GM12878 (cell line): ENCODE measurements at places on chromosomes 2 and 18. TPM values are rescaled to one million over a fixed set of nuclear protein-coding genes. Genes with fewer than 3 reads are reported as not detected.

CNGA3 gene
- total RNA-seq = not detected in 2 replicates

HNMT gene
- 0.43 TPM in 1 of 2 replicates, not detected in the other for total RNA-seq

NAPG gene
- total RNA-seq = 22.4 and 23.7 TPM in 2 replicates

RNF125 gene
- 3.9 and 4.1 TPM in 2 replicates for total RNA-seq

GRCh38 chr2:240322991-240323390 lies 112.5 kb upstream of the GPC1 start:
- no peaks in the 10 kb centered on the region for H3K36me3 ChIP-seq
- no peaks in the 10 kb centered on the region for H3K4me1 ChIP-seq
- no peak overlapping the region for H3K4me3 ChIP-seq
- peaks cover 6% of the 10 kb centered on the region for H3K27me3 ChIP-seq

DNA sequence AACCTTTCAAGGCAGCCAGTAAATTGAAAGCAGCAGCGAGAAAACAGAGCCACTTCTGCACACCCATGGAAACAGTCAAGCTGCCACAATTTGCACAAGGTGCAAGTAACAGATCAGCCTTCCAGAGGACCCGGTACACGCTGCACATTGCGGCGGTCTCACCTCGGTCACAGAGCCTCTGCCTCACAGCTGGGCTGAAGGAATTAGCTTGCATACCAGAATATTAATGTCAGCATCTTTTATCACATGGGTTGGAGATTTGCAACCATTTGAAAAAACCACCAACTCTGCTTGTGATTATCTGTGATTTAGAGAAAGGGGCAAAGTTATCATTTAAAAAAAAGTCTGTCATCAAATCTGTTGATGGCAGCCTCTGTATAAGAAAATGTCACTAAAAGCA lies 330.5 kb upstream of the TCF4 start:
- H3K36me3 ChIP-seq = no peaks in the 10 kb centered on the region
- no peak overlapping the region for H3K4me3 ChIP-seq
- no peaks in the 10 kb centered on the region for H3K4me1 ChIP-seq
- no peak overlapping the region for H3K27ac ChIP-seq
- H3K27me3 ChIP-seq = no peaks in the 10 kb centered on the region

DNA sequence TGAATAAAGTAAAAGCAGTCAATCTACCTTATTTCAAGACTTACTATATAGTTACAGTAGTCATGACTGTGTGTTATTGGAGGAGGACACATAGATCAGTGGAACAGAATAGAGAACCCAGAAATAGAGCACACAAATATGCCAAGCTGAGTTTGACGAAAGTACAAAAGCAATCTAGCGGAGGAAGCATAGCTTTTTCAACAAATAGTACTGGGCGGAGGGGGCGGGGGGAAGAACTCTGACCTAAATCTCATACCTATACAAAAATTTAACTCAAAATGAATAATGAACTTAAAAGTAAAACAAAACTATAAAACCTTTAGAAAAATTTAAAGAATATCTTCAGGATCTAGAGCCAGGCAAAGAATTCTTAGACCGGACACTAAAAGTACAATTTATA lies 139.1 kb downstream of the AGPS start:
- no peak overlapping the region for H3K27ac ChIP-seq
- H3K27me3 ChIP-seq = no peaks in the 10 kb centered on the region
- H3K36me3 ChIP-seq = no peaks in the 10 kb centered on the region

DNA sequence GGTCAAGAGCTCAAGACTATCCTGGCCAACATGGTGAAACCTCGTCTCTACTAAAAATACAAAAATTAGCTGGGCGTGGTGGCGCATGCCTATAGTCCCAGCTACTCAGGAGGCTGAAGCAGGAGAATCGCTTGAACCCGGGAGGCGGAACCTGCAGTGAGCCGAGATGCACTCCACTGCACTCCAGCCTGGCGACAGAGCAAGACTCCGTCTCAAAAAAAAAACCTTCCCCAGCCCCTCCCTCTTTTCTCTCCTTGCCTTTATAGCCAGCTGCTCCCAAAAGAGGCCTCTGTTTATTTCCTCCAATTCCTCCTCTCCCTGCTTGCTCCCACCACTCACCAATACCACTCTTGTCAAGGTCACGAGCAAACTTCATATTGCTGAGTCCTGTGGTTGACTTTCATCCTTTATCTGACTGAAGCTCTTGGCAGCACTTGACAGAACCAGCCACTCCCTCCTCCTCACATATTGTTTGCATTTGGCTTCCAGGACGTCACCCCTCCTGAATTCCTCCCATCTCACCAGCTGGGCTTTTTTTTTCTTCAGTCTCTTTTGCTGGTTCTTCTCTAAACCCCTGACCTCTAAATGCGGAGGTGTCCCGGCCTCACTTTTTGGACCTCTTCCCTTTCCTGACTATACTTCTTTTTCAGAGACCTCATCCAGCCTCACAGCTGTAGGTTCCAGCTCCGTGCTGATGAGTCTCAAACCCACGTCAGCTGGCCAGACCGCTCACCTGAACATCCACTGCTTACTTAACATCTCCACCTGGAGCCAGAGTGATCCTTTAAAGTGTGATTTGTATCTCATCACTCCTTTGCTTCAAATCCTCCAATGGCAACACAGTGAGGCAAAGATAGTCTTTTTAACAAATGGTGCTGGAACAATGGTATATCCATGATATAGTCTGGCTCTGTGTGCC lies 84.6 kb upstream of the CAB39 start:
- H3K4me1 ChIP-seq = no peaks in the 10 kb centered on the region
- DNase-seq = no peak
- no peaks in the 10 kb centered on the region for H3K27me3 ChIP-seq

DNA sequence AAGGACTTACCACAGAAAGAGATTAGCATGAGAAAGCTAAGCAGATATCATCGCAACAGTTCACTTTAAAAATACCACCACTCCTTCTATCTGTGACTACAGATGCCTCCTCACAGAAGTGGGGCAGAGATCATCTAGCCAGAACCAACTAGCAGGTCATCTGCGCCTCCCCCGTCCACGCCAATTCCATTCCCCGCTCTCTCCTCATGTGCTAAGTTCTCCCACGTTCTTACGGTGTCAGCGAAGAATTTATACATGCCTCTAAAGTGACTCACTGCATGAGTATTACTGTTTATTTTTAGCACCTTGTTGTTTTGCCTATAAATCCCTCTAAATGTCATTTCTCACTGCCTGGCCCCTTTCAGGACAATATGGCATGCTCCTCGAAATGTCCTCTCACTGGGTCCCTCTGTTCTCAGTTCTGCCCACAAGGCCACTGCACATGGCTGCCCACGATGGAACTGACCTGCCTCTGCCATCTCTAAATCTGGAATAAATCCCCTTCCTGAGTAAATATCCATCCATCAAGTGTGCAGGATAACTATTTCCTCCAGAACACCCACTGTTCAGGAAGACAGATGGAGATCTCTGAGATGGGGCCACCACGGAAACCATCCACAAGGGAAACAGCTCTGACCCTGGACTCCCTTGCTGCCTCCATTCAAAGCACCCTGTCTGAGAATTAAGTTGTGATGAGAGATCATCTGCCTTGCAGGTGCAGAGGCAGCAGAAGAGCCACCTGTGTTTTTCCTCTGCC lies 137.7 kb downstream of the IRS1 start:
- H3K36me3 ChIP-seq = no peaks in the 10 kb centered on the region
- no peak for DNase-seq
- H3K27me3 ChIP-seq = no peaks in the 10 kb centered on the region
- no peak overlapping the region for H3K27ac ChIP-seq
- no peak overlapping the region for H3K4me3 ChIP-seq

GRCh38 chr2:147356157-147356556 lies 488.7 kb upstream of the ACVR2A start:
- DNase-seq = no peak
- no peaks in the 10 kb centered on the region for H3K4me1 ChIP-seq
- no peaks in the 10 kb centered on the region for H3K27me3 ChIP-seq
- no peaks in the 10 kb centered on the region for H3K36me3 ChIP-seq

DNA sequence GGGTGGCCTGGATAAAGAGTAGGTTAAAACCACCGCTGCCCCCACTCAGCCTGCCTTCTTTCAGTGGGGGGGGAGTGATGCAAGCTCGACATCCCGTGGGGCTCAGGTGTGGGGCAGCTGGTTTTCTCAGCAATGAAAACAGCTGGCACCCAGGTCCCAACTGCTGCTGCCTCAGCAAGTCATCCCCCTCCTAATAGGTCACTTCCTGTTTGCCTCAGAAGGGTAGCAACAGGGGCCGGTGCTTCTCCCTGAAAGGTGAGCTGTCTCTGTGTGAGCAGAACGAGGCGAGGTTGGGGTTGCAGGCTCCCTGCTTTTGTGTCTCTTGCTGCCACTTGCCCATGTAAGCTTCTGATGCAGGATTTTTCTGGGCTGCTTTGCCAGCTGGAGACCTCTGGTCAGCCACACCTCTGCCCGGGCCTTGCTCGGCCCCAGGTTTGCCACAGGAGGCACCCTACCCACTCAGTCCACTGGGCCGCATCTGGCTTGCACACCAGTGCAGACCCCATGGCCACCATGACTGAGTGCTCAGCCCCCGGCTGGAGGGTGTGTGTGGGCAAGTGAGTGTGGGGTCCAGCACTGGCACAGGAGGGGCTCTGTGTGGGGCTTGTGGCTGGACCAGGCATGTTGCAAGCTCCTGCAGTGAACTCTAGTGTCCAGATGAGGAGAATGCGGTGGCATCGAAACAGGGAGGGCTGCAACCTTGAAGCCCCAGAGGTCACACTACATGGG lies 11.5 kb upstream of the ASB1 start:
- no peaks in the 10 kb centered on the region for H3K36me3 ChIP-seq
- H3K4me3 ChIP-seq = no peak overlapping the region
- no peak overlapping the region for H3K27ac ChIP-seq
- no peaks in the 10 kb centered on the region for H3K27me3 ChIP-seq
- no peaks in the 10 kb centered on the region for H3K4me1 ChIP-seq

- H3K27me3 ChIP-seq = no peaks in the 10 kb centered on the region
- no peaks in the 10 kb centered on the region for H3K4me1 ChIP-seq
- no peak for DNase-seq
- H3K4me3 ChIP-seq = no peak overlapping the region
These were observed 29.6 kb downstream of the COLEC12 start for GRCh38 chr18:470661-471501.

- H3K27ac ChIP-seq = no peak overlapping the region
- no peaks in the 10 kb centered on the region for H3K27me3 ChIP-seq
- H3K36me3 ChIP-seq = no peaks in the 10 kb centered on the region; the same call in 1 of the 2 replicates
- H3K4me3 ChIP-seq = no peak overlapping the region
- no peaks in the 10 kb centered on the region for H3K4me1 ChIP-seq
These were observed 36.4 kb downstream of the METTL4 start for GRCh38 chr18:2534906-2535305.
